ENCODE measurements at places on chromosomes 5 and 9. TPM values are rescaled to one million over a fixed set of nuclear protein-coding genes. Genes with fewer than 3 reads are reported as not detected.

GRCh38 chr5:156174225-156174624 is 152.7 kb upstream of the SGCD start:
- no peaks in the 10 kb centered on the region for H3K36me3 ChIP-seq
- no peak overlapping the region for H3K27ac ChIP-seq
- no peak overlapping the region for H3K4me3 ChIP-seq
- no peaks in the 10 kb centered on the region for H3K27me3 ChIP-seq

DNA sequence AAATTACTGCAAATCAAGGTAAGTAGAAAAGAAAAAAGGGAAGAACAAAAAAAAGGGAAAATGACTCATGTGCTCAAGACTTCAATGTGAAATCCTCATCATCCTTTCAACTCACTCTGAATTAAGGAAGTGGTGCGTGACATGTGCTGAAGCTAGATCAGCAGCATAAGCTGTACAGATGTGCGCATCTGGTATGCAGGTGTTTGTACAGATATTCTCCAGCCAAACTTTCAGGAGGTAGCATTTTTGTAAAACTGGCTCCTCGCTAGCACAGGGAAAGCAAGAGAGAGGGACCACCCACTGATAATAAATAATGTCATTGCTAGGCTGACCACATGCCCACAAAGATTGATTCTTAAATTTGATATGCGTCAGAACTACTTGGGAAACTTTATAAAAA is 253.9 kb upstream of the RGMB start:
- no peak for DNase-seq
- H3K4me1 ChIP-seq = no peaks in the 10 kb centered on the region
- no peak overlapping the region for H3K27ac ChIP-seq
- H3K4me3 ChIP-seq = no peak overlapping the region
- H3K36me3 ChIP-seq = no peaks in the 10 kb centered on the region

PLPP7 gene
- total RNA-seq = 2.1 TPM

DNA sequence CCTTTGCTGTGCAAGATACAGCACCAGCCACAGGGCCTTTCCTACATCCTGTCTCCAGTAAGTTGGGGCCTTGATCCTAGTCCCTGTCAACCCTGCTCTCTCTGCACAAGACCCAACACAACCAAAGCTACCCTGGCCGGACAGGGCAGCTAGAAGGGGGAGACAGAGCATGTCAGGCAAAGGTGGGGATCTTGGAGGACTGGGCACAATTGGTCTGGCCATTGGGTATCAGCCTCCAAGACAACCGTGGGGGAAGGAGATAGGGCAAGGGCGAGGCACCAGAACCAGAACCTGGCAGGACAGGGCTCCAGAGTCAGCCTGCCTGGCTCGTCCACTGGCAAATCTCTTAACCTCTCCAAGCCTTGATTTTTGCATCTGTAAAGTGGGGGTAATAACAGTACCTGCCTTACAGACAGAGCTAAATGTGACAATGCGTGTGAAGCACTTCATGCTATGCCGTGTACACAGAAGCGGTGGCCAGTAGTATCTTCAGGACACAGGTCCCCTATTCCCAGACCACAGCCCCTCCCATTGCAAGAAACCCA is 51.6 kb upstream of the CDKN2AIPNL start:
- H3K36me3 ChIP-seq = no peaks in the 10 kb centered on the region
- DNase-seq = no peak
- H3K27ac ChIP-seq = no peak overlapping the region
- H3K4me3 ChIP-seq = no peak overlapping the region

GRCh38 chr5:109076741-109077140 is 329.0 kb downstream of the FER start:
- peaks cover 6% of the 10 kb centered on the region for H3K4me1 ChIP-seq
- no peak for DNase-seq
- H3K27me3 ChIP-seq = no peaks in the 10 kb centered on the region
- H3K27ac ChIP-seq = no peak overlapping the region
- H3K4me3 ChIP-seq = no peak overlapping the region

DNA sequence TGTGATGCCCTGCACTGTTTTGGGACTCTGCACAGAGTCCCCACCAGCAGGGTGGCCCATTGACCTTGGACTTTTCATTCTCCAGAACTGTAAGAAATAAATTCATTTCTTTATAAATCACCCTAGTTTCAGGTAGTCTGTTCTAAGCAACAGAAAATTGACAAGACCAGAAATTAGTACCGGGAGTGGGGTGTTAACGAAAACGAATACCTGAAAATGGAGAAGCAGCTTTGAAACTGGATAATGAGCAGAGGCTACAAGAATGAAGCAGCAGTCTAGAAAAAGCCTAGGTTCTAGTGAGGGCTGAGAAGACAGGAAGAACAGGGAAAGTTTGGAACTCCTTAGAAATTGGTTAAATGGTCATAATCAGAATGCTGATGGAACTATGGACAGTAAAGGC is 2.1 kb upstream of the MCC start:
- no peak overlapping the region for H3K4me3 ChIP-seq
- no peaks in the 10 kb centered on the region for H3K27me3 ChIP-seq
- H3K36me3 ChIP-seq = no peaks in the 10 kb centered on the region
- peaks cover 22% of the 10 kb centered on the region for H3K4me1 ChIP-seq

DNA sequence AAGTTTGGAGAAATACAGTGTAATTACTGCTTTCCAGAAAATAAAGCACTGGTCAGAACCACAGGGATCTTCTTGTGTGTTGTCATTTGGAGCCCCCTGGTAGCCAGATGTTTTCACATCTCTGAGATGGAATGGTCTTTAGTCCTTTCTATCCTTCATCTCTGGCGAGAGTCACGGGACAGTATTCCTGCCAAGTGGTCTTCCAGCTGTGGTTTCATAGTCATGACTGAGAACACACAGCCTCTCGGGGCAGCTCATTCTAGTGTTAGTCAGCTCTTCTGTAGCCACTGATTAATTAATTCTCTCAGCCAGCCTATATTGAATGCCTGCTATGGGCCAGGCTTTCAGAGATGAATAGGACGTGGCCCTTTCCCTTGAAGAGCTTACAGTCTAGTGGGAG is 34.1 kb downstream of the HMGXB3 start:
- no peaks in the 10 kb centered on the region for H3K4me1 ChIP-seq
- peaks cover 54% of the 10 kb centered on the region for H3K36me3 ChIP-seq
- no peaks in the 10 kb centered on the region for H3K27me3 ChIP-seq
- no peak overlapping the region for H3K27ac ChIP-seq

NIPSNAP3A gene
- 12.5 TPM for total RNA-seq

Measured in body of pancreas (tissue), 4 donors.